Sigmoid colon (tissue), 7 donors: ENCODE measurements at places on chromosomes 16 and 17. TPM values are rescaled to one million over a fixed set of nuclear protein-coding genes. Genes with fewer than 3 reads are reported as not detected.

GRB7 gene
- total RNA-seq: not detected

GNPTG gene
- total RNA-seq: 43.5 TPM

QRICH2 gene
- 5.0 TPM for total RNA-seq

ZNF19 gene
- 6.8 TPM for total RNA-seq

MT3 gene
- total RNA-seq: not detected

ZSCAN10 gene
- not detected for total RNA-seq

DNA sequence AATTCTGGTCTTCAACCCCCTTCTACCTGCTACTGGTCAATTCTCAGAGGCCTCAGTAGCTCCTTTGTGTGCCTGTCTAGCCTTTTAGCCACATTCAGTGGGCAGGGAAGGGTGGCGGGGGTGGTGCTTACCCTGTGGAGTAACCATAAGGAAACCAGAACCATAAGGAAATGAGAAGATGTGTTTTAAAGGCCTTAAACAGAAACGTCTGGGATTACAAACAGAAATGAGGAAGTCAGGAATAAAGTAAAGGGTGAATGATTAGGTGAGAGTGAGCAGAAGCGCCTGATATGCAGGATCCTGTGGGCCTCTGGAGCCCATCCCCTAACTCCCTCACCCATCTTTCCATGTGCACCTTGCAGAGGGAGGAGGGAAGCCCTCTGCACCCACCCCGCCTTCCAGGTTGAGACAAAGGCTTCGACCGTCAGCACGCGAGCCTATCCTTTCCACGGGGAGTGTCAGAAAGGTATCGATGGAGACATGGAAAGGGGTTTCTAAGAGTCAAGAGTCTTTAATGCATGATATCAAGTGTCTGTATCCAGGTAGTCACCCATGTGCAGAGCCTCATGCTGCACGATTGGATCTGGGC is 20.4 kb downstream of the KIAA0513 start:
- H3K36me3 ChIP-seq: no peaks in the 10 kb centered on the region
- no peaks in the 10 kb centered on the region for H3K27me3 ChIP-seq
- no peak overlapping the region for H3K4me3 ChIP-seq
- H3K27ac ChIP-seq: no peak overlapping the region
- H3K4me1 ChIP-seq: peaks cover 25% of the 10 kb centered on the region

- H3K4me1 ChIP-seq: peaks cover 40% of the 10 kb centered on the region
- H3K27ac ChIP-seq: peak overlapping the region; percentile 98
- no peaks in the 10 kb centered on the region for H3K36me3 ChIP-seq
- peak overlapping the region; percentile 24 for H3K4me3 ChIP-seq
- H3K27me3 ChIP-seq: no peaks in the 10 kb centered on the region
Measured at GRCh38 chr17:45171338-45172231, 9.9 kb downstream of the HEXIM2 start.

DNA sequence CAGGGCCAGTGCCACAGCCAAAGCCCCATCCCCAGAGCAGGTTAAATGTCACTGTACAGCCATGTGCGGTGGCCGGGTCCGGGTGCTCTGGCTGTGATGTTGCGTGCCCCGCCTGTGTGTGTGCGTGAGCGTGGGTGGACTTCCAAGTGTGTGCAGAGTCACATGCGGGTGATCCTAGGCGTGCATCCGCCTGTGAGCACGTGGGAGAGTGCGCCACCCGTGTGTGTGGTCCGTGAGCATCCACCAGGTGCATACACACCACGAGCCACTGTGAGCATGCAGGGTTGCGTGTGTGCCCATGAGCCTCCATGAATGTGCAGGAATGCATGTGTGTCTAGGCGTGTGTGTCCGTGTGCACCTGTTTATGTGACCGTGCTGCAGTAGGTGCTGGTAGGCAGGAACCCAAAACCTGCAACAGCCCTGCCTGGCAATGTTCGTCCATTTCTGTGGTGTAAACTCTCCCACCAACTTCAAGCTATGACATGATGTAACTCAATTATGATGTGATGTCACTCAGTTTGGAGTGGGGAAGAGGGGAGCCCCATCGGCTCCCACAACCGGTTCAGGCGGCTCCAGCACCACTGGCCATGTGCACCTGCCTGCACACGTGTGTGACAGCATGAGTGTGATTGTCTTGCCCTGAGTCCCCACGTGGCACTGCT is 37.6 kb upstream of the ACSF3 start:
- H3K4me1 ChIP-seq: no peaks in the 10 kb centered on the region
- H3K36me3 ChIP-seq: no peaks in the 10 kb centered on the region
- H3K27me3 ChIP-seq: peaks cover 41% of the 10 kb centered on the region
- H3K27ac ChIP-seq: no peak overlapping the region
- no peak overlapping the region for H3K4me3 ChIP-seq

GRCh38 chr17:68684949-68685357 is 83.8 kb upstream of the FAM20A start:
- no peaks in the 10 kb centered on the region for H3K4me1 ChIP-seq
- H3K27me3 ChIP-seq: no peaks in the 10 kb centered on the region
- no peak overlapping the region for H3K4me3 ChIP-seq
- DNase-seq: no peak
- no peaks in the 10 kb centered on the region for H3K36me3 ChIP-seq

- H3K27me3 ChIP-seq: no peaks in the 10 kb centered on the region
- no peak for DNase-seq
- H3K4me1 ChIP-seq: no peaks in the 10 kb centered on the region
- H3K4me3 ChIP-seq: no peak overlapping the region
- H3K27ac ChIP-seq: peak overlapping the region; percentile 79
Measured at GRCh38 chr17:67492251-67492740, 115.2 kb downstream of the PITPNC1 start.

DNA sequence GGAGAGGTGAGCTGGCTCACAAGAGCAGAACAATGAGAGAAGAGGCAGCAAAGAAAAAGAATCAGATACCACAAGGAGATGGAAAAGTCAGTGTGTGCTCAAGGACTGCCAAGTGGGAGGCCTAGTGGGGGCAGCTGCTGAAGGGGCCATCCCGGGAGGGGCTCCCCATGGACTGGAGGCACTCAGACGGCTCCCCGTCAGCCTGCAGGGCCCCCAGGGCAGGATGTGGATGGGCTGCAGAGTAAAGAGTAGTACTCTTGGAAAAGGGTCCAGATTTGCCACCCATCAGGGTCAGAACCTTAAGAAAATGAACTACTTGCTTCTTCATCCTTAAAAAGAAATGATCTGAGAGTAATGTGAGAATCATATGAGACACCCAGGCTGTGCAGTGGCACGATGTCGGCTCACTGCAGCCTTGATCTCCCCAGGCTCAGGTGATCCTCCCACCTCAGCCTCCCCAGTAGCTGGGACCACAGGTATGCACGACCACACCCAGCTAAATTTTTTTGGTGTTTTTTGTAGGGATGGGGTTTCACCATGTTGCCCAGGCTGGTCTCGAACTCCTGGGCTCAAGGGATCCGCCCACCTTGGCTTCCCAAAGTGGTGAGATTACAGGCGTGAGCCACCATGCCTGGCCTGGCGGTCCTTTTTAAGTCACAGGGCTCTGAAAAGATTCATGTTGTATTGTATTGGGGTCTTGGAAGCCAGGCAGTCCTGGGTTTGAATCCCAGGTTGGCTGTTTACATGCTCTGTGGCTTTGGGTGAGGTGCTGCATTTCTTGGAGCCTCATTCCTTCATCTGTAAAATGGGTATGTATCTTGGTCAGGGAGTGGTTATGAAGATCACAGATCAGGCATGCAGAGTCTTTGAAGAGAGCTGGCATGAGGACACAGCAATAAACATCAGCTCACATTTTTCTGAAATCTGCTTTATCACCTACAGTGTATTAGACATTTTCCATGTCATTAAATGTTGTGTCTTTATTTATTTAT is 15.1 kb downstream of the ACSF2 start:
- no peak for DNase-seq
- no peak overlapping the region for H3K27ac ChIP-seq
- no peaks in the 10 kb centered on the region for H3K4me1 ChIP-seq
- H3K36me3 ChIP-seq: no peaks in the 10 kb centered on the region

- DNase-seq: no peak
- no peaks in the 10 kb centered on the region for H3K4me1 ChIP-seq
- H3K27me3 ChIP-seq: no peaks in the 10 kb centered on the region
- no peak overlapping the region for H3K4me3 ChIP-seq
- no peak overlapping the region for H3K27ac ChIP-seq
Measured at GRCh38 chr17:15348021-15348420, 6.6 kb upstream of the TEKT3 start.

GRCh38 chr17:4499431-4500190 is 930 bp downstream of the SPNS2 start:
- peak overlapping the region; percentile 0 for H3K27ac ChIP-seq
- H3K36me3 ChIP-seq: no peaks in the 10 kb centered on the region
- DNase-seq: no peak
- peaks cover 45% of the 10 kb centered on the region for H3K27me3 ChIP-seq
- peak overlapping the region; percentile 47 for H3K4me3 ChIP-seq
- H3K4me1 ChIP-seq: peaks cover 21% of the 10 kb centered on the region

DNA sequence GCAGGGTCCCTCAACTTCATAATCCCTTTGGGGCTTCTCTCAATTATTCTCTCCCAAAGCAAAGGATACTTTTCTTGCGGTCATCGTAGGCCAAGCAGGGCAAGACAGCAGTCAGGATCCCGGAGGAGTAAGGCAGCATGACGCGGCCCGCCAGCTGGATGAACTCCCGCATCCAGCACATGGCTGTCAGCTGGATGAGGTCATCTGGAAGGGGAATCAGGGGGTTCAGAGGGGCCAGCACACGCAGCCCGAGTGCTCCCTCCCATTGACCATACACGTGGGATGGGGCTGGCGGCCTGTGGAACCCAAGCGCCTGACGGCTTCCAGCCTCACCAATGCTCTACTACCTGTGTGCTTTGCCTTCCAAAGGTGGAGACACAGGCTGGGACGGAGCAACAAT is 19.2 kb downstream of the VAC14 start:
- H3K4me3 ChIP-seq: no peak overlapping the region
- H3K27ac ChIP-seq: no peak overlapping the region

DNA sequence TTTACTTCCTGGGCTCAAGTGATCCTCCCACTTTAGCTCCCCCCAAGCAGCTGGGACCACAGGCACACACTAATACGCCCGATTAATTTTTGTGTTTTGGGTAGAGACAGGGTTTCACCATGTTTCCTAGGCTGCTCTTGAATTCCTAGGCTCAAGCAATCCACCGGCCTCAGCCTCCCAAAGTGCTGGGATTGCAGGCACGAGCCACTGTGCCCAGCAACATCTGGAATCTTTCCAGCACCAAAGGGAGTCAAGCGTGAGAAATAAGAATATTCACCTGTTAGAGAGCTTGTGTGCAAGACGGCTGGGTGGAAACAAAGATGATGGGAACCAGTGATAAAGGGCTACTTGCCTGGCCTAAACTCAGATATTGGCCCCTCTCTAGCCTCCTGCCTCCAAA is 14.2 kb upstream of the ALOX12B start:
- H3K4me1 ChIP-seq: no peaks in the 10 kb centered on the region
- H3K4me3 ChIP-seq: no peak overlapping the region
- no peaks in the 10 kb centered on the region for H3K36me3 ChIP-seq
- H3K27me3 ChIP-seq: no peaks in the 10 kb centered on the region
- DNase-seq: peak; percentile 40

DNA sequence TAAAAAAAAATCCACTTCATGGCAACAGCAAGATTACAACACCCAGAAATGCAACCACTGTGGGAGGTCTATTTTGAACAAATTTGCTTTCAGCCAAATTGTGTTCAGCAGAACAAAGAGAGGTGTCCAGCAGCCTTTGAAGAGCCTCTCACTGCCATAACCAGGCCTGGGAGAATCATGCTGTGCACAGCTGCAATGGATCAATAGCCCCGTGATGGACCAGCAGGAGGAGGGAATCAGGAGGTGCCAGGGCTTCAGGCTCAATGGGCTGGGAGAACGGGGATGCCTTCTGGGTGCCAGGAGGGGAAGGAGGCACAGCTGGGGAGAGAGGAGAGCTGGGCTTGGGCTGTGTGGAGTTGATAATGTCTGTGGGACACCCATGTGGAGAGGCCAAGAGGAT is 366.2 kb upstream of the EEF2KMT start:
- H3K4me1 ChIP-seq: no peaks in the 10 kb centered on the region
- no peaks in the 10 kb centered on the region for H3K36me3 ChIP-seq
- no peak for DNase-seq
- H3K27ac ChIP-seq: no peak overlapping the region
- no peak overlapping the region for H3K4me3 ChIP-seq

GRCh38 chr17:66713533-66714042 is 121.3 kb upstream of the CACNG5 start:
- H3K4me3 ChIP-seq: no peak overlapping the region
- DNase-seq: no peak
- no peak overlapping the region for H3K27ac ChIP-seq
- no peaks in the 10 kb centered on the region for H3K36me3 ChIP-seq
- no peaks in the 10 kb centered on the region for H3K27me3 ChIP-seq
- peaks cover 25% of the 10 kb centered on the region for H3K4me1 ChIP-seq

GRCh38 chr17:9729034-9729650 is 62.2 kb downstream of the DHRS7C start:
- no peak for DNase-seq
- no peak overlapping the region for H3K4me3 ChIP-seq
- H3K36me3 ChIP-seq: no peaks in the 10 kb centered on the region

- peaks cover 24% of the 10 kb centered on the region for H3K36me3 ChIP-seq
- no peak overlapping the region for H3K4me3 ChIP-seq
- peak; percentile 87 for DNase-seq
- H3K27me3 ChIP-seq: no peaks in the 10 kb centered on the region
- peaks cover 65% of the 10 kb centered on the region for H3K4me1 ChIP-seq
Measured at GRCh38 chr17:76039121-76039520, 12.0 kb upstream of the EVPL start.

DNA sequence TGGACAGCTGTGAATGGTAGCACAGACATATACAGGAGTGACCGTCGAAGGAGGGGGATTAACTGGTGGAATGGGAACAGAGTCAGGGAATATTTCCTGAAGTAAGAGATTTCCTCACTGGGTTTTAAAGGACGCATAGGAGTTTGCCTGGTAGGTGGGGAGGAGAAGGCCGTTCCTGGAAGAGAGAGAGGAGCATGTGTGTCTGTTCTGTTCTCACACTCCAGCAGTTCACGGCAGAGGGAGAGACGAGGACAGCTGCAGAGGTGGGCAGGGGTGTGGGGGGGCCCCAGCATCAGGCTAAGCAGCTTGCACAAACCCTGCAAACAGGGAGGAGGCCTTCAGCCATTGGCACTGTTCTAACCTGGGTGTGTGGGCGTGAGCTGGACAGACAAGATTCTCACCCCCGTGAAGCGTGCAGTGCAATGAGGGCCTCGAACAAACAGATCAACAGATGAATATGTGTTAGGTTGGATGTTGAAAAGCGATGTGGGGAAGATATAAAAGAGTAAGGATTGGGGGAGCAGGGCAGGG is 85.3 kb upstream of the GSE1 start:
- H3K27me3 ChIP-seq: no peaks in the 10 kb centered on the region
- no peak for DNase-seq
- H3K4me3 ChIP-seq: no peak overlapping the region
- H3K36me3 ChIP-seq: no peaks in the 10 kb centered on the region
- H3K27ac ChIP-seq: no peak overlapping the region
- H3K4me1 ChIP-seq: peaks cover 17% of the 10 kb centered on the region

- peaks cover 24% of the 10 kb centered on the region for H3K36me3 ChIP-seq
- H3K4me3 ChIP-seq: no peak overlapping the region
- H3K4me1 ChIP-seq: peaks cover 36% of the 10 kb centered on the region
- no peak overlapping the region for H3K27ac ChIP-seq
- no peaks in the 10 kb centered on the region for H3K27me3 ChIP-seq
Measured at GRCh38 chr16:57797216-57797525, 5.1 kb downstream of the KIFC3 start.

GRCh38 chr16:668519-669171 is 713 bp downstream of the RHOT2 start:
- peak overlapping the region; percentile 83 for H3K4me3 ChIP-seq
- H3K4me1 ChIP-seq: peaks cover 28% of the 10 kb centered on the region
- H3K27ac ChIP-seq: peak overlapping the region; percentile 94
- no peaks in the 10 kb centered on the region for H3K27me3 ChIP-seq
- peaks cover 43% of the 10 kb centered on the region for H3K36me3 ChIP-seq

GRCh38 chr16:30122604-30123160 is 338 bp downstream of the MAPK3 start:
- peak overlapping the region; percentile 98 for H3K27ac ChIP-seq
- H3K27me3 ChIP-seq: no peaks in the 10 kb centered on the region
- peak overlapping the region; percentile 99 for H3K4me3 ChIP-seq
- peaks cover 14% of the 10 kb centered on the region for H3K36me3 ChIP-seq
- DNase-seq: no peak
